Stimulated activated CD4-positive, alpha-beta T cell treated with anti-CD3 and anti-CD28 coated beads, TNF-alpha, amount 100 ng/mL, for 1 hour (primary cell): ENCODE measurements at places on chromosomes 5 and 9.

DNA sequence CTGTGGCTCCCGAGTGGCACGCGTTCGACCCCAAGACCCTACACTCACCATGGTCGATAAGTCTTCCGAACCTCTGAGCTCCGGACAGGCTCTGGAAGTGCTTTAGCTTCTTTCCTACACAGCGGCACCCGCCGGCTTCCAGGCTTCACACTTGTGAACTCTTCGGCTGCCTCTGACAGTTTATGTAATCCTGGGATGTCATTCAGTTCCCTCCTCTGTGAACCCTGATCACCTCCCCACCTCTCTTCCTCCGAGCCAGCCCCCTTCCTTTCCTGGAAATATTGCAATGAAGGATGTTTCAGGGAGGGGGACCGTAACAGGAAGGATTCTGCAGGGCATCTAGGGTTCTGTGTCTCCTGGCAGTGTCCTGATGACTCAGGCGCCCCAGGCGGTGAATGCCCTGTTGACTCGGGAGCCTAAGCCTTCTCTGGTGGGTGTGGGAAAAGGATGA lies at the start of gene CD14:
TSS of gene CD14 (minus strand) at position 155 of the 451 bp plus-strand sequence. CDS start at position 51, 104 bp downstream.
- DNase-seq: no peak

DNA sequence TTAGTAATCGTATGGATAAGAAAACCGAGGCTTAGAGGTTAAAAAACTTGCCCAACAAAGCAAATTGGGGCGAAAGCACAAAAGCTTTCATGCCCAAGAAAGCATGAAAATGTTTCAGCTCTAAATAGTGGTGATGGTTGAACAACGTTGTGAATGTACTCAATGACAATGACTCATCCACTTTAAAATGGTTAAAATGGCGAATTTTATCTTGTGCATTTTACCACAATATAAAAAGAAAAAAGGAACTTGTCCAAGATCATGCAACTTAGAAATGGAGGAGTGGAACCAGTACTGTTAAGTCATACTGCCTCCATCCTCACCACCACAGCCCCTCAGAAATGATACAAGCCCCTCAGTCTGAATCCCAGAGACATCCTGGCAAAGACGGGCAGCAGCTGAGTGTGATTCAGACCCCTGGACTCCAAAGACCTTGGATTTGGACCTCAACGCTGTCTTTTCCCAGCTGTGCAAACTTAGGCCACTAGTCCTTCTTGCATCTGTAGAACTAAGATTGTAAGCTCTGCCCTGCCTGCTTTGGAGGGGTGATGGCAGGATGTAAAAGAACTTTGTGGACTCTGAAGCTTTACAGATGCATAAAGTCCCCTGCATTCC lies 158.4 kb downstream of the GABBR2 start:
- no peak for DNase-seq

DNA sequence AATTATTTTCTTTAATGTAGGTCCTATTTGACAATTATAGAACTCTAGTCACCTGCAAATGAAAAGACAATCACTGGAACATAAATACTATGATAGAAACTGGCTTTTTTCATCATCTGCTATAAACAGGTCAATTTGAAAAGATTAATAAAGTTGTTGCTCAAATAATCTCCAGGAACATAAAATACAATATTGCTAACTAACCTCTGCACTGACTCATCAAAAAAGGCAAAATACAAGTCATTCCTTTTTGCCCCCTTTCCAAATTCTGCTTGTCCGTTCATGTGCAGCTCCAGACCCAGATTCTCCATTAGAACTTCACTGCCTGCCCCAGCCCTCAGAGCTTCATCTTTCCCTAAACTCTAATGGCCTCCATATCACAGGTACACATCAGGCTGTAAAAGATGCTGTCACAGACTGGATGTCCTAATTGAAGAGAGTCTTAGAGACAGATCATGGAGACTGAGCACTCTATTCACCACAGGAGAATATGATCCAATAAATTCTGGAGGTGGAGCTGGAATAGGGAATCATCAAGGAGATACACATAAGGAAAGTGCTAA lies 1.6 kb downstream of the DCTN4 start:
- DNase-seq: no peak

DNA sequence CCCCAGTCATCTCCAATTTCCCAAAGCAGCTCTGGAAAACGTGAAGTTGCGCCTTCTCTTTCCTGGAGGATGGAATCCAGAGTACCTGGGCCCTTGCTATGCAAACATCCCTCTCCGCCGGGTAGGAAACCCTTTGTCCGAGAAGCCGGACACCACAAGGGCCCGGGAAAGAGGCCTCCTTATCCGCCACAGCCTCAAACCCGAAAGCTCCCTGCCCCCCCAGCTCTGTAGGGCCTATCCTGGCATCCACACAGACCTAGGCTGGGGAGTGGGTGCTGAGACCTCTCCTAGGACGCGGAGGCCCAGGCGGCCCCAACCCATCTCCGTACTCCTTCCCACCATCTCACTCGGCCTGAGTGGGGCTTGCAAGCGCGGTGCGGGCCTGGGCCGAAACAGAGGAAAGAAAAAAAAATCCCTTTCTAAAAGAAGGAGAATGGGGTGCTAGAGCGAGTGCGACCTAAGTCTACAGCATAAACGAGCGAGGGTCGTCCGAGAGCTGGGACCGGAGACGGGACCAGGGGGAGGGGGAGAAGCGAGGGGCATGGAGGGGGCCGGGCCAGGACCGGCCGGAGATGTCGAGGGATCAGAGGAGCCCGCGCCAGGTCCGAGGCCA lies 624 bp downstream of the FBXW11 start:
- DNase-seq: no peak

DNA sequence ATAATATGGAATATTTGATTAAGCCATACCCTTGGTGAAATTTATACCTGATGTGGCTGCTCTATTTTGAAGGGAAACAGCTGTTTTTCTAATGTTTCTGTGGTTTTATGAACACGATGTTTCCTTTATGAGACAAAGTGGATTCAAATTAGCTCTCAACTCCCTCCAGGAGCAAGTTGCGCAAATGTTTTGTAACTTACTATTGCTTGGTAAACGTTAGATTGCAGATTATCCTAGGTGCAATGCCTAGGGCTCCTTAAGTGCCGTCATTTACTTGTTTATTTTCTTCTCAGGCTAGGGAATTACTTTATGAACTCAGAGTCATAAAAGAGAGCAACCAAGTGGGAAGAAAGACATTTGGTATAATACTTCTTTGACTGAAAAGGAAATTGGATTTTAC lies 763.1 kb downstream of the TAF11L14 start:
- DNase-seq: no peak

- DNase-seq: no peak
Observed at GRCh38 chr9:8750639-8751051, 951.1 kb upstream of the DMAC1 start.

- DNase-seq: no peak
Observed at GRCh38 chr5:158064334-158065123, 205.6 kb upstream of the CLINT1 start.

- no peak for DNase-seq
Observed at GRCh38 chr9:130663977-130664250, 480 bp upstream of the PRDM12 start.

- no peak for DNase-seq
Observed at GRCh38 chr5:39517800-39518199, 93.0 kb upstream of the DAB2 start.

DNA sequence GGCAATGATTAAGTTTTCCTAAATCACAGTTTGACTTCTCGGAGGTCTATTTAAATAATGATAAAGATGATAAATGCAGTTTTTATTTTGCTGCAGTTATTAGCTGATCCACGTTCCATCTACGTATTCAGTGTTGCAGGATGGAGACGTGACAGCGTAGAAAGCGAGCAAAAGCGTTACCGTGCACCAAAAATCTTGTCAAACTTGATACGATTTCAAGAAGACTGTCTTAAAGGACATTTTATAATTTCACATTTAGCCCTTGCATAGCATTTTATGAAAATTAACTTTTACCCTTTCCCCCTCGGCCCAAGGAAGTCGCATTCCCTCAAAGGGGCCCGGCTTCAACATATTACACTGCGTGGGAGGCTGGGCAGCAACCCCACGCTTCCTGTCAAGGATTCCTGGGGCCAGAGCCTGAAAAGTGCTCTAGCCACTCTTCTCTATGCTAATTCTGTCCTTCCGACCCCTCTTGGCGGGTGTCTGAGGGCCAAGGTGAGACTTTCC lies 7.1 kb upstream of the PURA start:
- DNase-seq: no peak

DNA sequence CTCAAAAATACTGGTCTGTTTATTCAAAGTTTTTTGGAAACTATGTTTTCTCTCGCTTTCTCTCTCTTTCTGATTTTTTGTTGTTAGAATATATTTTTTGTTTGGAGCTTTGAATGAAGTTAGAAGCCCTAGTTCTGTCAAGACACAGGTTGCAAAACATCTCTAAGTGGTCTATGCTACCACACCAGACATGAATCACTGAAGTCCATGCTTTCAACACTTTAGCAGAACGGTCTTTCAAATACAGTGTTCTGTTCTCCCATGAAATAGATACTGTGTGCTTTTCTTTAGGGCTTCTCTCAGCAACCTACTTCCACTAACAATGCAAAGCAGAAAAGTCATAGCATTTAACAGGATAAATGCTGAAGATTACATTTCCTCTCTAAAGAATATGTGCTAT lies 392.5 kb downstream of the TMEM167A start:
- DNase-seq: no peak

GRCh38 chr9:33619666-33620404 lies 95.8 kb downstream of the ANKRD18B start:
- DNase-seq: no peak

- no peak for DNase-seq
Observed at GRCh38 chr9:111992523-111992922, 95.9 kb downstream of the UGCG start.

- no peak for DNase-seq
Observed at GRCh38 chr5:31815376-31815775, 176.4 kb downstream of the PDZD2 start.

- no peak for DNase-seq
Observed at GRCh38 chr5:111834926-111835599, 78.1 kb upstream of the NREP start.

GRCh38 chr5:54249210-54250028 lies 61.0 kb downstream of the ARL15 start:
- no peak for DNase-seq

- no peak for DNase-seq
Observed at GRCh38 chr5:31407921-31408693, 123.8 kb downstream of the DROSHA start.

GRCh38 chr9:123157221-123157620 lies 111.2 kb downstream of the STRBP start:
- DNase-seq: no peak

DNA sequence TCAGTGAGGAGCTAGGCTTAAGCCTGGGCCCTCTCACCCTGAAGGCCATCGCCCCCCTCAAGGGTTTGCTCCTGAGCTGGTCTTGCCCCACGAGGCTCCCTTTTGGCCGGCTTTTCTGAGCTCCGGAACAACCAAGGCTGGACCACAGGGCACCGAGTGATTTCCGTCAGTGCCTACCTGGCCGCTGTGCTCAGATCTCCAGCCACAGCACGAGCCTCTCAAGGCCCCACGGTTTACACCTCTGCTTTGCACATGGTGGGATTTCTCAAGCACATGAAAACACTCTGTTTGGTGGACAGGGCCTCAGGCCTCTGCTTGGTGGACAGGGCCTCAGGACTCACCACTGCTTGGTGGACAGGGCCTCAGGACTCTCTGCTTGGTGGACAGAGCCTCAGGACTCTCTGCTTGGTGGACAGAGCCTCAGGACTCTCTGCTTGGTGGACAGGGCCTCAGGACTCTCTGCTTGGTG lies 15.8 kb downstream of the CLPTM1L start:
- no peak for DNase-seq

DNA sequence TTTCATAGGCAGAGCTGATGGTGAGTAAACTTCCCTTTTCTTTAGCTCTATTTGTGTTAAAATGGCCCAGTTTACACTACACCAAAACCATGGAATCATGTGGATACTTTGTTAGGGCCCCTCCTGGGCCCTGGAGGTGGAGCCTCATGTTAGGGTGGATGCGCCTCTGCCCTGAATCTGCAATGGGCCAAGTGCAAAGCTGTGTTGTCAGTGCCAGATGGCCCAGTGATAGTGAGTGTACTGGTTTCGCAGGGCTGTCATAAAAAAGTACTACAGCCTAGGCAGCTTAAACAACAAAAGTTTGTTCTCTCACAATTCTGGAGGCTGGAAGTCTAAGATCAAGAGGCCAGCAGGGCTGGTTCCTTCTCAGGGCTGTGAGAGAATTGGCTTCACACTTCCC lies 64.8 kb downstream of the HSPA4 start:
- no peak for DNase-seq

- DNase-seq: peak; percentile 35
Observed at GRCh38 chr5:109921735-109922380, 232.1 kb downstream of the MAN2A1 start.

DNA sequence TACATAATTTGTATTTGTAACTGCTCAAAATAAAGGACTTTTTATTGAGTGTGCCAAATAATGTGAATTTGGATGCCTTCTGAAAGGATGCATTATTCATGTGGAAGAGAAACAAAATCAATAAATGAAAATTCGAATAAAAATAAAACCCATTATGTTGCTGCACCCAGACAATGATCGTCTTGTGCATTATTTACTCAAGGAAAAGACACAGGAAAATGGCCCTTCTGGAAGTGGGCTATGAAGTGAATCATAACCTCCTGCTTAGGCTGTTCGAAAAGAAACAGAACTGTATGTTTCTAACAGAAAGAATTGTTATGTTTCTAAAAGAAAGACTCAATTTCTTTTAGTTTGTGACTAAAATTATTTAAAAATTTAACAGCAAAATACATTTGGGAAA lies 168.9 kb upstream of the NFIB start:
- no peak for DNase-seq

GRCh38 chr5:172678902-172679301 lies 37.8 kb downstream of the NEURL1B start:
- no peak for DNase-seq

DNA sequence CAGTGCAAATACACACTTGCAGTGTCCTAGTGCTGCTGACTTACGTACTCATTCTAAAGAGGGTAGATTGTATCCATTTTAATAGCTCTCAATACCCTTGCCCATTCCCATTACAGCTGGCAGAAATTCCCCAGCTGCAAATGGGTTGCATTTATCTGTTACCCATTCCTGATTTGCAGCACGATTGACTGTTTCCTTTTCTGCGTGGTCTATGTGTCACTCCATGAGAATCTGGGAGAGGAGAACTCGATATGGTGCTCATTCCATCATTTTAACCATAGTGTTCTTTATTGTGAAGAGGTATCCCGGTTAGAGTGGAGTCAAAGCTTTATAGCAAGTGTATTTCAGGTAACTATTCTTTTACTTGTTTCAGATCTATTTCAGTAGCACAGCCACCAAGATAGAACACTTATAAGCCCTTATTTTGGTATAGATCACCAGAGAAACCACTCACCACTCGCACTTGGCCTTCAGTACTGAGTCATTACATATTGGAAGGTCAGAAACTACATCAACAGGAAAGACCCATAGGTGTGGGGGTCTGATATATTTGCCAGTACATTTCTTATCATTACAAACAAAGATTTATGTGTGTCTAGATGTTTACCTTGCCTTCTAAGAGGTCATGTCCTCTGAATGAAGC lies 139.5 kb downstream of the MUSK start:
- DNase-seq: no peak

- DNase-seq: no peak
Observed at GRCh38 chr5:109721741-109722140, 32.0 kb downstream of the MAN2A1 start.

GRCh38 chr5:41193456-41194205 lies 19.7 kb downstream of the C6 start:
- DNase-seq: no peak
